ENCODE measurements at places on chromosomes 1 and 21.

DNA sequence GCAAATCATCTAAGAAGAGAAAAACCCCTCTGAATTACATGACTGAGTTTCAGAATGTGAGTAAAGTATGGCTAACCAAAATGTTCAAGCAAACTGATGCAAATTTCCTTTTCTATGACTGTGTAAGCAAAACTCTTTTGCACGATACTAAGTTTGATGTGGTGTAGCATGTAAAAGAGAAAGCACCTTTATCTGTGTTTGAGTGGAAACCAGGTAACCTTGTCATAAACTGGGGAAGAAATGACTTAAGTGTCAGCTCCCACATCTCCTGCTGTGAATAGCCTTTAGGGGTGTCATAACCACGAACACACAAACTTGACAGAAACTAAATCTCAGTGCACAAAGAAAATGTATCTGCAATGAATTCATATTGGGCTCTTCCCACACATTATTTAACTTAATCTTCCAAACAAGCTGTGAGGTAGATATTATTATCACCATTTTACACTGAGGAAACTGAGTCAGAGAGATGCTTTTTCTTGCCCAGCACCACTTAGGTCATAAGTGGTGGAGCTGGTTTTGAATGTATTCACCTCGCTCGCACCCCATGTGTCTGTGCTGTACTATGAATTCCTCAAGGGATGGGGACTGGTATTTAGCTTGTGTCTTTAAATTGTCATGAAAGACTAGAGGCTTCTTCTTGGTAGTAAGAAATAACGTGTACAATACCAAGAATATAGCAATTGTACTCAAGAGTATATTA, 32.9 kb upstream of the IL12RB2 start:
- DNase-seq, result no peak

DNA sequence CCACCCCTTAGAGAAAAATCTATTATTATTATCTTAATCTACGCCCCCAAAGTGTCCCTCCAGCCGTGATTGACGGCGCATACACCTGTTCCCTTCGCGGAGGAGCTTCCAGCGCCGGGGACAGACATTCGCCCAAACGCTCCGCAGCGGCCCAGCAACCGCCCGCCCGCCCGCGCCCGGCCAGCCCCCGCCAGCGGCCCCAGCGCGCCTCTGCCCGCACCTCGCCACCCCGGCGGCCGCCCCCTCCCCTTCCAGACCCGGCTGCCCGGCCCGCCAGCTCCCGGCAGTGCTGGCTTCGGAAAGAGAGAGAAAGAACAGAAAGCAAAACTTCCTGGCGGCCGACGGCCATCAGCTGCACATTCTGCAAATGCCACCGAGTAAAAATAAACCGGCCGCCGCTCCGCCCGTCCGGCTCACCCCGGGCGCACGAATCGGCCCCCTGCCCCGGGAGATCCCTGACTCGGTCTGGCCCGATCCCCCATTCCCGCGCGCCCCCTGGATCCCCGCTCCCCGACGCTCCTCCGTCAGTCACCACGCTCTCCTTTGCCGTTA, 1.6 kb downstream of the CASZ1 start:
- no peak for DNase-seq

GRCh38 chr21:33380483-33380998, 22.7 kb upstream of the IFNGR2 start:
- peak; percentile 98 for DNase-seq

GRCh38 chr1:159188375-159188788, 16.3 kb upstream of the ACKR1 start:
- peak; percentile 35 for DNase-seq

- DNase-seq, result no peak
Measured at GRCh38 chr1:214248311-214249085, 32.5 kb upstream of the SMYD2 start.

DNA sequence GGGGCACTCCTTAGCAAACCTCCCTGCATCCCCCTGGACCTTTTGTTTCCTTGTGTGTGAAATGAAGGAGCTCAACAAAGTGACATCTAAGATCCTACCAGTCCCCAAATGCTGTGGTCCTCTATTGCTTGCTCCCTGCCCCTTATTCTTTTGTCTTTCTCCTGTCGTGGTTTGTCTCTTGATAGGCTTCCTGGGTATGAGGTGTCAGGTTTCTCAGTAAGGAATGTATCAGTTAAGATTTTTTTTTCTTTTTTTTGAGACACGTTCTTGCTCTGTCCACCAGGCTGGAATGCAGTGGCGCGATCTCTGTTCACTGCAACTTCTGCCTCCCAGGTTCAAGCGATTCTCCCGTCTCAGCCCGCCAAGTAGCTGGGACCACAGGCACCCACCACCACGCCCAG, 16.8 kb downstream of the CNIH3 start:
- no peak for DNase-seq

- DNase-seq, result no peak
Measured at GRCh38 chr1:109659145-109659544, 3.2 kb downstream of the GSTM4 start.

- DNase-seq, result no peak
Measured at GRCh38 chr21:41802198-41802584, 35.3 kb upstream of the RIPK4 start.

GRCh38 chr1:28538286-28538685, 14.6 kb upstream of the TRNAU1AP start:
- DNase-seq, result no peak

DNA sequence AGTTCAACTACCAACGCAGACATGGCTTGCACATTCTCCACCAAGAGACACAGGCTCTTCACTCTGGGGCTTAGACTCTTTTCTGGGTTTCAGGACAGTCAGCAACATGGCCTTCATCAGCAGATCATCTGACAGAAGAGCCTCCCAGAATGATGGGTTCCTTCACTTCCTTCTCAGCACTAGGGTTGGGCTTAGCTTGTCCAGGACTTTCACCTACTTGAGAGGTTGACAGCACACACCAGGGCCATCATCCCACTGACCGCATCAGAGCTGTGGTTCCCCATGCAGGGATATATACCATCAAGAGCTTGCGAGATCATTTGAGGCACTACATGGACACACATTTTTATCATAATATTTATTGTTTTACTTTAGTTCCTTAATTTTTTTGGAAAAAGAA, 10.4 kb upstream of the NCF2 start:
- DNase-seq, result no peak

- no peak for DNase-seq
Measured at GRCh38 chr1:239771550-239771949, 320.1 kb upstream of the FMN2 start.

DNA sequence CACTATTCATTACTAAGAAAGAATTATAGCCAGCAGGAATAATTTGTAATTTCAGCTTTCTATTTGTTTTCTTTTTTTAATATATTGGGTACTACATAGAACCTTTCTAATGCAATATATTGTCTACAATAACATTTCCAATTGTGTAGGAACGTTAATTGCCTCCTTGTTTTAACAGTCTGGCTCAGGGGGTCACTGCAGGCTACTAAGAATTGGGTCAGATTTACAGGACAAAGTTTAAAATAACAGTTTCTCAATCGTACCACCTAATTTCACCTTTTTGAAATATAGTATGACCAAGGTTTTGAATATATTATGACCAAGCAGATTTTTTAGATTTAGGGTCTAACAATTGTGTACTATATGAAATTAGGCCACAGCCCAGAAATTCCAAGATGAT, 2.4 kb downstream of the CFH start:
- DNase-seq, result no peak

GRCh38 chr1:25695090-25695770, 78.6 kb downstream of the MAN1C1 start:
- DNase-seq, result peak; percentile 38

DNA sequence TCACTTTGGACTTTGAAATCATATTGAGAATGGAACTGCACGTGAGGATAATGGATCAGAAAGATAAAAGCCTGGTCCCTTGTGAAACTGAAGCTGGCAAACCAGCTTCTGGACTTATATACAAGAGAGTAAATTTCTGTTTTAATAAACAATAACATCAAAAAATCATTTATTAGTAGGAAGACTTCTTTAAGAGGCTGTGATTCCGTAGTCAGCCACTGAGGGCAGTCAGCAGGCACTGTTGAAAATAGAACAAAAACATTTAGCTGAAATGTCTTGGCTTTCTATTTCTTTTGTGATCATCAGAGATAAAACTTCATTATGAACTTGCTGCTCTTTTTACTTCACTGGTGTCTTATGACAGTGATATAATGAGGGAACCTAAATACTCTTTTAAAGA, 489.4 kb downstream of the PCP4 start:
- DNase-seq, result no peak

GRCh38 chr1:114192328-114192727, 38.7 kb upstream of the SYT6 start:
- no peak for DNase-seq

GRCh38 chr1:30052178-30052577, 671.2 kb downstream of the MATN1 start:
- DNase-seq, result no peak

- peak; percentile 48 for DNase-seq
Measured at GRCh38 chr1:54810153-54810942, 9.2 kb upstream of the TTC22 start.

GRCh38 chr1:12078938-12079861, 16.1 kb downstream of the TNFRSF8 start:
- DNase-seq, result no peak

DNA sequence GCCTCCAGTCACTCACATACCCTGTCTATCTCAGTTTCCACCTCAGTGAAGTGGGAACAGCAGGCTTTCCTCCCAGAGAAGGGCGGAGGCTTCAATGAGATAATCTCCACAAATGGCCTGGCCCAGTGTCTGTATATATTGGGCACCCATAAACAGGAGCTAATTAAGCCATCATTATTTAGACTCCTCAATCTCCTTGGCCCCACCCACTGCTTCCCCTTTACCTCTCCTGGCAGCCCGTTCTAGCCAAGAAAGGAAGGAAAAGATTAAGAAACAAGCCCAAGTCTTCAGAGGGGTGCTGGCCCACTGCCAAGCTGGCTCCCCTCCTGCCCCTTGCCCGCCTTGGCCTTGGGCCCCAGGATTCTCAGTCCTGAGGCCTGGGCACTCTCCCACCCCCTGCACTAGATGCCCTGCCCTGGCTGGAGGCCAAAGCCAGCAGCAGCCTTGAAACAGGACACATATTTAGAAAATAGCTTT, 15.9 kb upstream of the EPB41 start:
- no peak for DNase-seq

DNA sequence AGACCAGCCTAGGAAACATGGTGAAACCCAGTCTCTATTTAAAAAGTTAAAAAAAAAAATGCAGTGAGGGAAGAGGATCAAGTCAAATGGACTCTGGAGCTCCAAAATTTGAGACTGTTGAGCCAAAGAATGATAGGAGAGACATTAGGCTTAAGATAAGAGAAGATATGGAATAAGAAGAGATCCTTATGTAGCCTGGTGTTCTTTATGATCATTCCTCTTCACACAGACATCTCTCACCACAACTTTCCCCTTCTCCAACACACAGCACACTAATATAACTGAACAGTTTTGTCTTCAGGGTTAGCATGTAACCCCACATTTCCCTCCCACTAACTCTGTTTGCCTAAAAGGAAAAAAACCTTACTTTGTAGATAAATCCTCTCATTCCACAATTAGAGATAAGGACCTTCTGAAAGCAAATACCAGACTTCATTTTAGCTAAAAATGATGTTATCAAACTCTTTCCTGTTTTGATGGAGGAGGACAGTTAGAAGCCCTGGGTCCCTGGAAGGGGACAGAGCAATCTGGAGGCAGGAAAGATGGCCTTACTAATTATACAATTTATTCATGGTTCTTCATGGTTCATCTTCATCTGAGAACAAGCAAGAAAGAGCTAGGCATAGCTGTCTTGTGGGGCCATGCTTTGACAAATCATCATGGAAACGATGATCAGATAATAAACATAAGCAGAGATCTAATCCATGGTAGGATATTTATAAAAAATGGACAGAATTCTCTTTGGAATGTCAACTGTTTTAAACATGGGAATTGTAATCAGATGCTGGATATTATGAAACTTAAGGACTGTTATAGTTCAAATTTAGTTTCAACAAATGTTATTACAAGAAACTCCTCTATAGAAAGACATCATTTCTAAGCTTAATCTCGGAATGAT, 96.7 kb upstream of the S1PR1 start:
- DNase-seq, result no peak

DNA sequence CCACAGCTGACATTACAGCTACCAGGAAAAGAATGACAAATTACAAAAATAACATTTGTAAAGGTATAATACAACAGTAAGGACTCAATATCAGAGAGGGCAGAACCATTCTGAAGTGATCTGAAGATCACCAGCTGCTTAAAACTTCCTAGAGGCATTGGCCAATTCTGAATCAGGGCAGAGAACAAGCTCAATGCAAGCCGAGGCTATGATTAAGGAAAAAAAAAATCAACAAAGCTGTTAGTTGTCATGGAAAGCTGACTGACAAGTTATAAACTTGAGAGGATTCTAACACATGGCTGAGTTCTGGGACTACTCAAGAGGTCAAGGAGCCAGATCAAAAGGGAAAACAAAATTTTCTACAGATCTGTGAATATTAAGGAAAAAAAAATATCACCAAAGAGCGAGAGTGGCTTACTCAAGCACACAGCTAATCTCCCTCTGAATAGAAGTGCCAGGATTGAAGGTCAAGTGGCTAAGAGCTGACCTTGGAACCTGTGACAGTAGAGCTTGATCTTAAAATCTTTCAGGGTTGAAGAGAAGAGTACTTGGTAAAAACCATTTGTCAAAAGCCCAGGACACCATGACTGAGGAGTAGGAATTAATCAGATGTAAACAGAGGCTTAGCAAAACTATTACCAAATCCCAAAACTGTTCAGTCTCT, 383.4 kb downstream of the USP25 start:
- DNase-seq, result no peak

- no peak for DNase-seq
Measured at GRCh38 chr1:208929575-208929974, 653.9 kb upstream of the CAMK1G start.

DNA sequence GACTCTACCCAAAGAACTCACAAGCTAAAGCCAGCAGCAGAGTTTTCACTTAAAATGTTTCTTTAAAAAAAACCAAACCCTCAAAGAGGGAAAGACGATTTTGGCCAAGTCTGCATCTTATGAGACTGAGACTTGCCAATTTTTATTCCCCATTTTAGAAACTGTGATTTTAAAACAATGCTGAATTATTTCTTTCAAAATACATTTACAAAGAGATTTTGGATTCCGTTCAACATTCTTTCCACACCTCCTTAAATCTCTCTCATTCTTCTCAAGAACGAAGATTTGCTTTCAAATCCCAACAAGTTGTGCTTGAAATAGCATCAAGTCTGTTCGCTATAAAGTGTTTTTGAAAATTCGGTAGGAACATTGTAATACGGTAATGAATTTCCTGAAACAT, 133.9 kb upstream of the VANGL1 start:
- DNase-seq, result no peak
